Astrocyte of the hippocampus (primary cell): ENCODE measurements at places on chromosomes 12 and 14.

- no peak for DNase-seq
Measured at GRCh38 chr12:111150921-111151840, 217.7 kb downstream of the PHETA1 start.

DNA sequence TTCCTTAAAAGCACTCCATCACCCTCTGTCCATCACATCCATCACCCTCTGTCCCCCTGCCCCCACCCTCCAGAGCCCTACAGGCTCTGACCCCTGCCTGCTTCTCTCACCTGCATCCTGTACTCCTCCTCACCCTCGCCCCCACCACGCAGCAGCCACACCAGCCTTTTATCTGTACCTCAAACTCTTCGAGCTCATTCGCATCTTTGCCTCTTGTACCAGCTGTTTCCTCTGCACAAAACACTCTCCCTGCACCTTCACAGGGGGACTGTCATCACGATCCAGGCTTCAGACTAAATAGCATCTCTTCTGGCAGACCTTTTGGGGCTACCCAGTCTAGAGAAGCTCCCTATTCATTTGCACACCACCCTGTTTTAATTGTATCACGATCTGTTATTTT lies 24.1 kb downstream of the TMEM229B start:
- no peak for DNase-seq

- peak; percentile 92 for DNase-seq
Measured at GRCh38 chr14:20986811-20987210, 3.0 kb upstream of the METTL17 start.

DNA sequence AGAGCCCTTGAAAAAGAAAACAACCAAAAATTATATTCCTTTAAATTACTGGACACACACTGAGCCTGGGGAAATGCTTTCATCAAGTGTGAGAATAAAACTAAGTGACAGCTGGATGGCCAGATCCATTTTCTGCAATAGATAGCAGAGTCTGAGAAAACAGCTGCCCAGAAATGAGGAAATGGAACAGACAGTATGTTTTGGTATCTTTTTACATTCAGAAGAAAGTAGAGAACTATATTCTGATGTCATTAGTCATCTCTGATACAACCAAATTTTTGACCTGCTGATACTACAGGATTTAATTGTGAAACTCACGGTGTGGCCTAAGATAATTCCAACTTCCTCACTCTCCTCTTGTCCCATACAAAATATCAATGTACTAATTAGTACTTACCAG lies 78.2 kb downstream of the HMGA2 start:
- no peak for DNase-seq

- DNase-seq: no peak
Measured at GRCh38 chr12:9667403-9668160, 1.9 kb upstream of the CLEC2D start.

GRCh38 chr12:104707194-104707593 lies 250.4 kb downstream of the CHST11 start:
- DNase-seq: no peak

DNA sequence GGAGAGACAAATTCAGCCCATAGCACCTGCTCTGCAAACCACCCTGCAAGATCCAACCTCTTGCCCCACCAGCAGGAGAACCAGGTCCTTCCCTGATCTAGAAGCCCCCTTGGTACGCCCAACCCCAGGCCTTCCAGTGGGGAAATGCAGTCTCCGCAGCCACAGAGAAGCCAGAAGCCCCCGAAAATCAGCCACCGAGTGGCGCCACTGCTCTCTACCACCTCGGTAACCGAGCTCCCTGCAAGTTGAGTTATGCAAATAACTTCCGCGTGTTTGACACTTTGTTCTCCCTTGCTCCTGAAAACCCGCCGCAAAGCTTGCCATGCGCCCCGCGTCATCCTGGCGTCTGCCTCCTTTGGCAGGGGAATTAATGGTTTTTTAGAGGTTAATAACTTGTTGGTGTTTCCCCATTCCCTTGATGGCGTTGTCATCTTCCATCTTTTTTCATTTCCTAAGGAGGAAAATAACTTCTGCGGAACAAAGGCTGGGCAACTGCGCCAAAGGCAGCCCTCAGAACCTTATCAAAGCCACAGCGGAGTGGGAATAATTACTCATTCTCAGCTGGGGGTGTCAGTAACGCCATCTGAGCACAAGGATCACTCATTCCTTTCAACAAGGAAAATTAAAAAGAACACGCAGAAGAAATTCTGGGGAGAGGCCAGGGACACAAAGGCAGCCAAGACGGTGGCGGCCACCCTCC lies 60.4 kb downstream of the FZD10 start:
- DNase-seq: no peak

DNA sequence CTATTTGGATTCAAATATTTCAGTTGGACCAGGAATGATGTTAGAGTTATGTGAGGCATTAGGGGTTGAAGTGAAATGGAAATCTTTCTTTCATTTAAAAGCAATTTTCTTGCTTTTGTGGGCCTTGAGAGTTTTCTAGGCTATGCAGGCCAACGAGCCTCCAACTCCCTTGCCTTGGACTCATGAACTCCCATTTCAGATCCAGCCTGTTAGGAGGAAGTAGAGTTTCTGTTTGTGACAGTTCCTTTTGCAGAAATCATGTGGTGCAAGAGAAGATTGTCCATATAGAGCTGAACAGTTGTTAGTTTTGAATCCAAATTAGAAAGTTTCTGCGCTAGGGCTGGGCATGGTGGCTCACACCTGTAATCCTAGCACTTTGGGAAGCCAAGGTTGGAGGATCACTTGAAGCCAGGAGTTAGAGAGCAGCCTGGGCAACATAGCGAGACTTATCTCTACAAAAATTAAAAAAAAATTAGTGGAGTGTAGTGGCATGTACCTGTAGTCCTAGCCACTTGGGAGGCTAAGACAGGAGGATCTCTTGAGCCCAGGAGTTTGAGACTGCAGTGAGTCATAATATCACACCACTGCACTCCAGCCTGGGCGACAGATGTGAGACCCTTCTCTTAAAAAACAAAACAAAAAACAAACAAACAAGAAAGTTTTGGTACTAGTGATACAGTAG lies 47.3 kb upstream of the MED13L start:
- DNase-seq: no peak

DNA sequence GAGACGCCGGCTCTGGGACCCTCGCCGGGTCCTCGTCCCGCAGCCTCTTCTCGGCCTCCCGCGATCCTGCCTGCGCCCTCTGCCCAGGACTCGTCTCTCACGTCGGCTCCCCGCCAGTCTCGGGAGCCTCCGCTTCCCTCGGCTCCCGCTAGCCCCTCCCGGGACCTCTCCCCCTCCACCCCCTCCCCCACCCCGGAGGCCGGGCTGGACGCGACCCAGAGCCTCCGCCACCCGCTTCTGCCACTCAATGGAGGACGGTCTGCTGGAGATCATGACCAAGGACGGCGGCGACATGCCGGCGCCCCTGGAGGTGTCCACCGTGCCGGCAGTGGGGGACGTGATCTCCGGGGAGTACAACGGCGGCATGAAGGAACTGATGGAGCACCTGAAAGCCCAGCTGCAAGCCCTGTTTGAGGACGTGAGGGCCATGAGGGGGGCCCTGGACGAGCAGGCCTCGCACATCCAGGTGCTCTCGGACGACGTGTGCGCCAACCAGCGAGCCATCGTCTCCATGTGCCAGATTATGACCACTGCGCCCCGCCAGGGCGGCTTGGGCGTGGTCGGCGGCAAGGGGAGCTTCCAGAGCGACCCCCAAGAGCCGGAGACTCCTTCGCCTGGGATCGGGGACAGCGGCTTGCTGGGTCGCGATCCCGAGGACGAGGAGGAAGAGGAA lies 568 bp downstream of the CCDC184 start:
- DNase-seq: peak; percentile 11
